ENCODE measurements at places on chromosomes 3 and 15.

- DNase-seq: peak; percentile 84
Observed at GRCh38 chr3:123499322-123499721, 50.4 kb upstream of the ADCY5 start.

- DNase-seq: no peak
Observed at GRCh38 chr15:48397841-48398240, 66.6 kb downstream of the DUT start.

GRCh38 chr3:72232331-72232730 is 447.4 kb upstream of the PROK2 start:
- DNase-seq: no peak

DNA sequence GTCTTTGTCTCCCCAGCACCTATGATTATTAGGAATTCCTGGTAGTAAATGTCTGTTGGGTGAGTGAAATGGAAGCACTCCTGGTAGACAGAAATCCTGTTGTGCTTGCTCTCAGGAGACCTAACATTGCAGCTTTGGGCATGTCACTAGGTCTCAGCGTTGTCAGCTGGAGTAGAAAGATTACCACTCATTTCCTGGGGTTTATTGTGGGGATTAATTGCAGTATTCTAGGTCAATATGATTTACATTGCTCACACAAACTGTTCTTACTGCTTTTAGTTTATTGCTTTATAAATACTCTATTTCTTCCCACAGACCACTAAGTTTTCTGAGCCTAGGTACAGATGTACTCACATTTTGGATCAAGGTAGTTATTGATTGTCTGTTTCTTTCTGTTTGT is 5.1 kb downstream of the TSEN2 start:
- no peak for DNase-seq

DNA sequence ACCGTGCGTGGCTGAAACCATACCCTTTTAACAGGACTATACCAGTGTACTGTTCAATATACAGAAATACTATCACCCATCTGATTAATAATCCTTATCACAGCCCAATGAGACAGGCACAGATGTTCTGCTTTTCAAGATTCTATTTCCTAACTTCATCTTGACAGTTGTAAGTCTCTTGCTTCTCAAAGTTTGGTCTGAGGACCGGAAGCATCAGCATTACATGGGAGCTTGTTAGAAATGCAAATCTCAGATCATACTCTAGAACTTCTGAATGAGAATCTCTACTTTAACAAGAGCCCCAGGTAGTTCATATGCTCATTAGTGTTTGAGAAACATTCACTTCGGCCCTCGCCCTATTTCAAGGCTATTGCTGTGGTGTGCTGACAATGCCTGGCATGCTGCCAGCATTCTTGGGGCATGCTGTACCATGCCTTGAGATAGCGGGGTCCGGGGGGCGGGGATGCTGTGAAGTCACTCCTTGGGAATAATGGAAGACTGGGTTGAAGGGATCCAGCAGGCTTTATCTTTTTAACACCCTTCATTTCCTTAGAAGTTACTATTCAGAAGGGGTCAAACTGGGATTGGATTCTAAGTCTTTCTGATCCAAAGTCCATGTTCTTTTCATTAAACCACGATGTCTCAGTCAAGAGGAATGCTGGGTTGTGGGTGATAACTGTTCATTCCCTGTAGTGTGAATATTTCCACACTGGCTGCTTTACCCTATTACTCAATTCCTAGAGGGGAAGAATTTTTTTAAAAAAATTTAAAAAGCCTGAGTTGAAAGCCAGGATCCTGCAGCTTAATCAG is 194.7 kb downstream of the LPP start:
- DNase-seq: peak; percentile 92

DNA sequence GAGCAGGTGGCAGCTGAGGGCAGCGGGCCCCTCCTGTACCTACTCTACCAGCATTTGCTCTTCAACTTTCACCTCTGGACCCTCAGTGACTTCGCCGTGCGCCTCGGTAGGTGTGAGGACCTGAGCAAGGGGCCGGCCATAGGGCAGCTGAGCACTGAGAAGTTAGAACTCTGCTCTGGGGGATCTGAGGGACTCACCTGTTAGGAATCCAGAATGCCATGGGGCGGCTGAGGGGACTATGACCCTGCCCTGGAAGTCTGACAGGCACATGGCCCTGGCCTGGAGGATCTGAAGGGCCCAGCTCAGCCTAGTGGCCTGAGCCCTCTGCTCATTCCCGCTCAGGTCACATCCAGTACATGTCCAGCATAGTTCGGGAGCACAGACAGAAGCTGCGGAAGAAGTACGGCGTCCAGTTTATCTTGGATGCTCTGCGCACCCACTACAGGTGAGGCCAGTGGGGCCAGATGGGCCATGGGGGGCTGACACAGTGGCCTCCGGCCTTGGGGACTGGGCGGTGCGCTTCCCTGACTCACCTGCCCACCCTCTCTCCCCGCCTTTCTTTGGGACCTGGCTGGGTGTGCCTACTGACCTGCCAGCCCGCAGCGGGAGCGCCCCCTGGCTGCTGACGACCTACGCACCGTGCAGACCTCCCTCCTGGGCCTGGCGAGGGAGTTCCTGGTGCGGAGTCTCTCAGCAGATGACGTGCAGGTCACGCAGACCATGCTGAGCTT is 18.8 kb downstream of the NBEAL2 start:
- peak; percentile 35 for DNase-seq

GRCh38 chr3:64890006-64890405 is 202.2 kb upstream of the ADAMTS9 start:
- no peak for DNase-seq

GRCh38 chr3:143850877-143851276 is 2.6 kb upstream of the SLC9A9 start:
- DNase-seq: no peak

- no peak for DNase-seq
Observed at GRCh38 chr3:14126017-14126886, 1.4 kb downstream of the TMEM43 start.

DNA sequence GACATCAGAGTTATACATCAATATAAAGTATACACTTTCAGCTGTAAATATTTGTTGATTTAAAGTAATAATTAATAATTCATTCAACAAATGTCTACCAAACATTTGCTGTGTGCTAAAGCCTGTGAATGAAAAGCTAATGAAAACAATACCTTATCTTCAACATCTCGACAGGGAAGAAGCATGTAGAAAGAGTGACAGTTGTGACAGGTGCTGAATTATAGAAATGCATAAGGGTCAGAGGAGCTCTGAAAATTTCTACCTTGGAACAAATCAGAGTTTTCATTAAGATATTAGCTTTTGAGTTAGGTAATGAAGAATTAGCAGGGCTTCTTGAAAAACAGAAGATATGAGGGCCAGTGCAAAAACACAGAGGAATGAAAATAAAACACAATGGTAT is 739.2 kb downstream of the VGLL3 start:
- DNase-seq: no peak

DNA sequence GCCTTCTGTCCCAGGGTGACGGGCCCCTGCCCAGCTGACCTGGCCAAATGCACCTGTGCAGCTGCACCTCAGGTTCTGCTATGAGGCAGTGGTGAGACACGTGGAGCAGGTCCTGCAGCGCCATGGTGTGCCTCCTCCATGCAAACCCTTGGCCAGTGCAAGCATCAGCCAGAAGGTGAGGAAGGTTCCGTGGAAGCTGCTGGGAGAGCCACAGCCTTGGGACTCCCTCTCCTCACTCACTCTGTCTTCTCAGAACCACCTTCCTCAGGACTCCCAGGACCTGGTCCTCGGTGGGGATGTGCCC is 31.6 kb downstream of the PTPN23 start:
- DNase-seq: no peak

DNA sequence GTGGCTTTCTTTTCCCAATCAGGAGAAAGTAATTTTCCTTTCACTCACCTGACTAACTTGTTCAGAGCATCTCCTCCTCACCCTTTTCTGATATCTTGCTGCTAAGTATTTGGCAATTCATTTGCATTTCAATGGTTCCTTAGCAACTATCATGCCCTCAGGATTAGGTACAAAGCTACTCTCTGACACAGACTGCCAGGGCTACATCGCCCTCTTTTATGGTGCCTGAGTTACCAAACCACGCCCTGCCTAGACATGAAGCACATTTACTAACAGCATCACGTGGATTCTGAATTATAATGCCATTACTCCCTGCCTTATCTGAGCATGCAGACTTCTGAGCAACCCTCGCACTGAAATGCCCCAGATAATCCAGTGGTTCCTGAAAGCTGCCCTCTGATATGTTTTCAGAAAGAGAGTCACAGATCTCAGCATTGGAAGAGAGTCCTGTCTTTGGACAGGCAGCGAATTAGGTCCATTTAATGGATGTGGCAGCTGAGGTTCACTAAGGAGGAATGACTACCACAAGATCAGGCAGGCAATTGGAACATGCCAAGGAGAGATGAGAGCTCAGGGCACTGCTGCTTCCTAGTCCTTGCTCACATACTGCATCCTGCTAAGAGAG is 14.5 kb downstream of the EPHB1 start:
- no peak for DNase-seq

GRCh38 chr3:133447750-133448477 is 48.1 kb downstream of the BFSP2 start:
- no peak for DNase-seq

DNA sequence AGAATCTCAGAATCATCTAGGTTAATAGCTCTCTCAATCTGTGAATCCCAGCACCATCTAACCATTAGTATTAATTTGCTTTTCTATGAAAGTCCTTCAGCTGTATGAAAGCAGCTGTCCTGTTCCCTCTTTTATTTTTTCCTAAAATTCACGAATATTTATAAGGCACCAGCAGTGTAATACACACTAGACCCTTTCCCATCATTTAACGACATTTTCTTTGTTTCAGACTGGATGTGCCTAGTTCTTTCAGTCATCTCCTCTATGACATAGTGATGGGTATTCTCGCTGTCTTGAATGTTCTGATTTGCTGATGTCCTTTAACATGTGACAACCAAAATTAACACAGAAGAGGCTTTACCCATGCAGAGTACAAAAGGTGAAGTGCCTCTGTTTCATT is 48.9 kb upstream of the ATP10A start:
- DNase-seq: no peak

GRCh38 chr15:78714890-78715289 is 73.9 kb upstream of the CHRNB4 start:
- DNase-seq: no peak

DNA sequence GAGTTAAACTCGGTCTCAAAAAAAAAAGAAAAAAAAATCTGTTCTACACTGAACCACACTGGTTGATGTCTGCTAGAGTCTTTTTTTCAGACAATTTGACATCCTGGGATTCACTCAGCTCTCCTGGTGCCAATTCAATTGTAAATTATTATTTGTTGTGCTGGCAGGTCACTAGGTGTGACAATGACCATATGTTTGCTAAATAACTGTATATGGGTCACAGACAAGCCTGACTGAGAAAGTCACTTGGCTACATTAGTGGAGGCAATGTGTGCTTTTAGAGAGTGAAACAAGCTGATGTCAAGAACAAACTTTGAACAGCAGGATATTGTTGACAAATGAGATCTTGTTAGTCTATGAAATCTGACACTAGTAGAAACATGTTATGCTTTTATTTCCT is 1379.1 kb downstream of the ZPLD1 start:
- no peak for DNase-seq

GRCh38 chr3:155496206-155496605 is 202.7 kb upstream of the STRIT1 start:
- DNase-seq: no peak

DNA sequence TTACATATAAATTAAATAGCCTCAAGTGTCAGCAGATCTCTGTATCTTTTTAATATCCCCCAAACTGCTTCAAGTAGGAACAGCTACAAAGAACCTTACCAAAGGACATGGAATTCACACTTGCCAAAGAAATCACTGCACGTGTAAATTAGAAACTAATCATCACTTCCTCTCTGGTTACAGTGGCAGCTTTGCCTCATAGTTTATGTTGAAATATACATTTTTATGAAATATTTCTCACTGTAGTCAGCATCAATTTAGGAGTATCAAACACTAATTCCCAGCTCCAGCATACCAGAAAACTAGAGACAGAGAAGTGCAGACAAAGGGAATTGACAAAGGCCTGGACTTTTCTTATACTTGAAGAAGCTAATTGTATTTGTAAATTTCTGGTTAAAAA is 260.9 kb downstream of the TIGIT start:
- peak; percentile 5 for DNase-seq

- no peak for DNase-seq
Observed at GRCh38 chr3:160312014-160312624, 86.9 kb downstream of the C3orf80 start.

GRCh38 chr3:60080648-60081047 is 1030.8 kb upstream of the CFAP20DC start:
- DNase-seq: no peak

GRCh38 chr3:20054549-20054987 is 14.3 kb downstream of the KAT2B start:
- DNase-seq: peak; percentile 53

- no peak for DNase-seq
Observed at GRCh38 chr3:144054766-144055165, 83.1 kb downstream of the DIPK2A start.

DNA sequence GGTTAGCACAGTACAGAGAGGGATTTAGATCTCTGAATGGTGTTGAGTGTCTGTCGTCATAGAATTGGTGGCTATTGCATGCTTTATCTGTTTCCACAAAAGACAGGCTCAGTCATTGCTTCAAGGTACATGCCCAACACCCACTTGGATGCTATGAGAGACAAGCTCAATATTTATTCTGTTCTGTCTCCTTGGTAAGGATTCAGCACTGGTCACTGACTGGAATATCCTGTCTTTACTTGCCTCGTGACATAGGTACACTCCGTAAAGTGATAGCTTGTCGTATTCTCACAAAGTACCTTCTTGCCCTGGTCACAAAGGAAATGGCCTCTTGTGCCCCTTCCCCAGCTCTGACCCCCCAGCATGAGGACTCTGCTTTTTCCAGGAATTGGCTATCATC is 72.8 kb upstream of the CTNNB1 start:
- DNase-seq: no peak

- no peak for DNase-seq
Observed at GRCh38 chr3:144034715-144035290, 63.2 kb downstream of the DIPK2A start.

DNA sequence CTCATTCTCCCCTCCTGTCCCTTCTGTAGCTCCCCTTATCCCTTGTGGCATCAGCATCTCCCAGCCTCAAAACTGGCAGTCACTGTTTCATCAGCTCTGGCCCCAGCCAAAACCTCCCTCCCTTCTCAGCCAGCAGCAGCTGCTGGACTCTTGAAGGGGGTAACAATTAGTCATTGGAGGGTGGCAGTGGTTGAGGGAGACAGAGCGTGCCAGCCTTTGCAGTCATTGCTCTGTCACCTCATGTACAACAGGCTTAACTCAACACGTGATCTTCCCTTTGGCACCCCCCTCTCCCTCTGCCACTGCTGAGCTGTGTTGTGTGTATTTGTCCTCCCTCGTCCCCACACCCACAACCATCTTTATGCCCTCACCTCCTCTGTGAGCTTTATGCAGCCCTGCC is 28.2 kb downstream of the RBP2 start:
- DNase-seq: peak; percentile 26

All from AG08395 (cell line).